Inflammatory macrophage (primary cell): ENCODE measurements at places on chromosomes 4 and X.
A peak's percentile ranks its signal among the peaks of the same experiment; 100 is the strongest.

- no peak for DNase-seq
Measured at GRCh38 chr4:8131826-8132225, 26.8 kb downstream of the ABLIM2 start.

GRCh38 chrX:119989905-119990555 is 46.5 kb upstream of the NKAP start:
- DNase-seq = no peak

GRCh38 chr4:167032871-167033270 is 201.4 kb downstream of the SPOCK3 start:
- DNase-seq = no peak

- no peak for DNase-seq
Measured at GRCh38 chr4:114785570-114785969, 187.0 kb downstream of the UGT8 start.

- DNase-seq = peak; percentile 55
Measured at GRCh38 chr4:119027811-119028210, 107.8 kb upstream of the MYOZ2 start.

DNA sequence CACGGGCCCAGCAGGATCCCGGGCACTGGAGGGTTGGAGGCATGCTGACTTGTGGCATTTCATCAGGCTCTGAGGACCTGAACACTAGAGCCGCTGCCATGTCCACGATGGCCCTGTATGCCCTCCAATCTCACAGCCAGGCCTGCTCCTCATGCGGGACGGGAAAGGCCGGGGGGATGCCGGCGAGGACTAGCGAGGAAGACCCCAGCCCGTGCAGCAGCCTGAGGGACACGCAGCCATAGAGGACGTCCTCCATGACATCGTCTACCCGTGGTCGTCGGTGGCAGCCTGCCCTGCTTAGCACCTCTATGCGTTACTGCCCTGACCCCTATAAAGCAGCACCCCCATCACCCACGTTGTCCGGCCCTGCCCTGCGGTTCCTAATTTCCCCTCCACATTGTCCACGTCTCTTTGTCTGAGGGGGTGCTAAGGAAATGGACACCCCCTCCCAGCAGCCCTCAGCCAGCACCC is 32.6 kb downstream of the HMX1 start:
- no peak for DNase-seq

DNA sequence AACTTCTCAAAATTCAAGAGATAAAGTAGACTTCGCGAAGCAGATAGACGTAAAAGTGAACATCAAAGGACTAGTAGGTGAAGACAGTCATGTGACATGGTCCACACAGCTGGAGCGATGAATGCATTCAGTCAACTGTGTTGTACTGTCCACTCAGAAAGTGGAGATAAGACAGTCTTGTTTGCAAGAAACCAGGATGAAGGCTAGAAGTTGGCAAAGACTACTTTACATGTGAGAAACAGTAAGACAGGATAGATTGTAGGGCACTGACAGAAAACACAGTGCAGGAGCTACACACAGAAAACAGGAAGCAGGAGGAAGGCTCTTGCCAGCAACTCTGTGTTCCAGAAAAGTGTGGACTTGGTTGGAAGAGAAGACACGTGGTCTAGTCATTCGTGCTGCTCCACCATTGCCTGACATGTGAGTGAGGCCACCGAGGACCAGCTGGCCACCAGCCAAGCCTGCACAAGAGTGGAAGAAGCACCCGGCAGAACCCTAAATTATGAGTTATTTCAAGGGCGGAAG is 78.9 kb downstream of the FAT1 start:
- no peak for DNase-seq

- no peak for DNase-seq
Measured at GRCh38 chr4:3514221-3514780, 17.9 kb downstream of the LRPAP1 start.

GRCh38 chrX:31117266-31117665 is 45.4 kb upstream of the FTHL17 start:
- no peak for DNase-seq

DNA sequence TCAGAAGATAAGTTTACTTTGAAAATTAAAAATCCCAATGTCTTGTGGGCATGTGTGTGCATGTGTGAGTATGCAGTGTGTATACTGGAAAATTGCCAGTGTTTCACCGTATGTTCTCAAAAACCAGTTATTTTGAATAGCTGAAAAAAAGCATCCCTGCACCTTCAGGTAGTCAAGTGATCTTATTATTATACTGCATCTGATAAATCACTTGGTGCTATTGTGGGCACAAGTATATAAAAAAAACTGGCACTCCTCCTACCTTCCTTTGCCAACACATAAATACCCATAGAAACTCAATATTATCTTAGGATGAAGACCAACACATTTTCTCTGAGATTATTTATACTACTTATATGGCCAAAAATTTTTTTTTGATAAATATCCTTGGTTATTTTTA is 91.5 kb upstream of the MAP9 start:
- DNase-seq = no peak

DNA sequence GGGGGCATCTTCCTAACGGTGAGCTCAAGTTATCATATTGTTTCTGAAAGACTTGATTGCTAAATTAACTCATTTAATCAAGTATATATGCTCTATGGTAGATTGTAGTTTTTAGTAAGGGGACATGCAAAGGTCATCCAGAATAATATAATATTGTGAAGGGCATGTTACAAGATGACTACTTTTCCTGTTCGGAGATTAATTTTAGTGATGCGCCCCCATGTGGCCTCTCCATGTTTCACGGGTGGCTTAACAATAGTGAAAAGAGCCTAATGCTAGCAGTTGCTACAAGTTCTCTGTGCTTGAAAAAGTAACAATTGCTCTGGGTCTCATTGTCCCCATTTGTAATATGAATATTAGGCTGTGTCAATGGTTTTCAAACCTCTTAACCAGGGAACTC is 12.2 kb downstream of the SMPX start:
- DNase-seq = peak; percentile 24

DNA sequence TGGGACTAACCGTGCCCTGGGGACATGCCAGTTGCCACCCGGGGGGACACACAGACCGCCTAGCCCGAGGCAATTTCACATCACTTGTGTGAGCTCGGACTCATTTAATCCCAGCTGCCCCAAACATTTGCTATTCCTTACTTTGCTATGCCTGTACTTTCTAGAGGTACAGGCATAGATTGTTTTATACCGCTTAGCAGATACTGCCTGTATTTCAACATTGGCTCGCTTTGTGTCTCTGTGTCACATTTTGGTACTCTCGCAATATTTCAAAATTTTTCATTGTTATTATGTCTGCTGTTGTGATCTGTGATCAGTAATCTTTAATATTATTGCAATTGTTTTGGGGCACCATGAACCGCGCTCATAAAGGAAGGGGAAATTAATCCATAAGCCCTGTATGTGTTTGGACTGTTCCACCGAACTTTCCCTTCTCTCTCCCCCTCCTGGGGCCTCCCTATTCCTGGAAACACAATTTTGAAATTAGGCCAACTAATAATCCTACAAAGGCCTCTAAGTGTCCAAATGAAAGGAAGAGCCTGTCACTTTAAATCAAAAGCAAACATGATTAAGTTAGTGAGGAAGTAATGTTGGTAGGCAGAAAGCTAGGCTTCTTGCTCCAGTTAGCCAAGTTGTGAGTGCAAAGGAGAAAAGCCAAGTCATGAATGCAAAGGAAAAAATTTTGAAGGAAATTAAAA is 568 bp upstream of the CASP6 start:
- peak; percentile 38 for DNase-seq

DNA sequence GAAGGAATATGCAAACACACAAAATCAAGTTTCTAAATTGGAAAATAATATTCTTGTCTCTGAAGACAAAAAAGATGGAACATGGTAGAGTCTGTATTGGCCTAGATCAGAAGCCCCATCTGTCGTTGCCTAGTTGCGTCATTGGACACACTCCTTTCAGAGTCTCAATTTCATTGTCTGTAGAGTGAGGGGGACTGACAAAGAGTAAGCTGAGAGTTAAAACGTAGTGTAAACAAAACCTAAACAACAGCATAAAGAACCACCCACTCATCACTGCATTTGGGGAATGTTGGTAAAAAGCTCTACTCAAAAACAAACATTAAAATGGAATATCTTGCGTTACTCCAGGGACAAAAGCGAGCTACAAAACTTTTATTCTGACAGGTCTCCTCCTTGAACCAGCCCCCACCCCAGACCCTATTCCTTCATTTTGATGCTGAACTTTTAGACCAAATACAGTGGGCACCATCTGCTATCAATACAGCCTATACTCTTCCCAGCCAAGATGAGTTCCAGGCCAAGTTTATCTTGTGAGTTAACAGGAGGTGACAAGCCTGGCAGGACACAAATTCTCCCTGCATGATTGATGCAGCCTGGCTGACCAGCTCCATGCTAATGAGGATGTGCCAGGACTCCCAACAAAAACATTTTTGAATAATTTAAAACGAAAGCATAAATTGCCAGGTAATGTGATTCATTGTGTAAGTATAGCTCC is 125.2 kb downstream of the COL25A1 start:
- DNase-seq = no peak

DNA sequence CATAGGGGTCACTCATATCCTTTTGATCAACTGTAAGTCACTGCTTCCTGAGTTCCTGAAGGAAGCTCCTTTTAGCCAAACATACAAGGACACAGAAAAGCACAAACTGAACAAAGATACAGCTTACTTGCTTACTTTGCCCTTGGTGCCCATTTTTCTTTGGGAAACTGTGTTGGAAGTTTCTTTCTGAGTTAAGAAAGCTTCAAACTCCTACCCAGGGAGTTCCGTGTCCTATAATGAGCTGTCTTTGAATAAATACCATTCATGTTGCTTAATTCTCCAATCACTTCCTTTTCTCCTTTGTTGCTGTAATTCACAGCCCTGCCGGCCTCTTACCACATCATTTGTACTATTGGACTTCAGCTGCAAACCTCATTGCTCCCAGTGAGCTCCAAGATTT is at the start of gene ADH4:
Gene ADH4, minus strand, starts transcription at position 228 of the 400 bp plus-strand sequence. Its CDS starts 75 bp downstream, at position 153.
- DNase-seq = no peak

DNA sequence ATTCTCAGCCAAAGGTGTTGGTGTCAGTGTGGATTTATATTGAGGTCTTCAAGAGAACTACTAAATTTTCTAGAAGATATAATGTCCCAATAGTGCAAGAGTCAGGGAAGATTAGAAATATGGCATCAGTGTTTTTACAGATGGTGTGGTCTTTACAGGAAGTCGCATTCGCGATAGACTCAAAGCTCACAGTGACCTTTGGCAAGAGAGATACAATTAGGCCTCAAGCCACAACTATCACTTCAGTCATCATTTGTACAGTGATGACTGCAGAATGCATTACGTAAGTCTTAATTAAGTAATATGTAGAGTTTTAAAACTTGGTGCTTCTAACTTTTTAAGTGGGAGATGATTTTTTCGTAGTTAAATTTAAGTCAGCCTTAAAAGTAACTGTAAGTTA is 237.2 kb upstream of the FSTL5 start:
- DNase-seq = no peak

- no peak for DNase-seq
Measured at GRCh38 chr4:8265171-8265929, 4.2 kb upstream of the HTRA3 start.

- DNase-seq = no peak
Measured at GRCh38 chrX:150347471-150347870, 15.6 kb upstream of the MAMLD1 start.

GRCh38 chr4:20251796-20252655 is at the start of gene SLIT2:
Gene SLIT2 (plus strand): TSS chr4:20251905. CDS start chr4:20253816, 1,911 bp downstream.
- DNase-seq = no peak

DNA sequence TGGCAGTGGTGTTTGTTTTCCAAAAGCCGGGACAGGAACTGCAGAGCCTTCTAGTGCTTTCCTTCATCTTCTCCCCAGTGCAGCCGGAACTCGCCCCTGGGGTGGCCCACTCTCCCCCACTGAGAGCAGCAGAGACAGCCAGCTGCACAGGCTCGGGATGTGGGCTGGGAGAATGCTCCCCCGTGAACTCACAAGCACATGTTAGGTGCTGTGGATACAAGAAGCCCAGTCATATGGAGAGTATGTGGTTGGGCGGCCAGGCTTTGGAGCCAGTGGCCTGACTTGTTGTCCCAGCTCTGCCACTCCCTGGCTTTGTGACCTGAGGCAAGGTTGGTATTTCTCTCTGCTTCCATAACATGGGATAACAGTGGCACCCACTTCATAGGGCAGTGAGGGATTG is 9.4 kb upstream of the KIAA0232 start:
- DNase-seq = no peak

DNA sequence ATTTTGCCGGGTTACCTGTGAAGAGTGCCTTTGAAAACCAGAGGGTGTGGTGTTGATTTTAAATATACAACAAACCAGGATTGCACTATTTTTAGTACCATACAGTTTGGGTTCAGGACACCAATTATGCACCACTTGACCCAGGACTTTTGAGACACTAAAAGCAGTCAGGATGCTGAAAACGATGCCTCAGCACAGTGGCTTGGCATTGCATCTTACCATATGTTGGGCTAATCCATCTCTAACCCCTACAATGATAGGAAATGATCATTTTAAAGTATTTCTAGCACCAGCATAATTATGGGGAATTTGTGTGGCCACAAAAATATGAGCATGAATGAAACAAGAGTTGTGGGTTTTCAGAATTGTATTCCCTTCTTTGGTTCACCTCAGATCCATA is 4.1 kb downstream of the IBSP start:
- DNase-seq = no peak

DNA sequence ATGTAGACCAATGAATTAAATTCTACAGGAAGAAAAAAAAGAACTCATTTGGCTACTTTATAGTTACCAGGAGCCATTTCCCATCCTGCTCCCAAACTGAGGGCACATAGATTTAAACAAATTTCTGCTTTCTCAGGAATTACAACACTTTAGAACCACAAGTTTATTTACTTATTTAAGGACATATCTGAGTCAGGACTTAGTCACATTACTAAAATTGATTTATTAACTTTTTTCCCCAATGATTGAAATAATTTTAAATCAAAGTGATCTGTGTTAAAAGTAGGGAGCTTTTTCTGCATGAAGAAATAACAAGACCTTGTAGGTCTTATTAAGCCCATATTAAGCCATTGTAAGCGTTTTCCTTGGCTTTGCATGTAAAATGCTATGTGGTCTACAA is 291.0 kb upstream of the HAND2 start:
- DNase-seq = no peak

GRCh38 chr4:130479020-130479419 is 1383.1 kb downstream of the C4orf33 start:
- no peak for DNase-seq

- DNase-seq = no peak
Measured at GRCh38 chr4:78480286-78480685, 71.3 kb upstream of the ANXA3 start.

GRCh38 chr4:13903061-13903460 is 275.5 kb upstream of the BOD1L1 start:
- DNase-seq = no peak

GRCh38 chrX:68462197-68462596 is 28.9 kb upstream of the OPHN1 start:
- DNase-seq = no peak

DNA sequence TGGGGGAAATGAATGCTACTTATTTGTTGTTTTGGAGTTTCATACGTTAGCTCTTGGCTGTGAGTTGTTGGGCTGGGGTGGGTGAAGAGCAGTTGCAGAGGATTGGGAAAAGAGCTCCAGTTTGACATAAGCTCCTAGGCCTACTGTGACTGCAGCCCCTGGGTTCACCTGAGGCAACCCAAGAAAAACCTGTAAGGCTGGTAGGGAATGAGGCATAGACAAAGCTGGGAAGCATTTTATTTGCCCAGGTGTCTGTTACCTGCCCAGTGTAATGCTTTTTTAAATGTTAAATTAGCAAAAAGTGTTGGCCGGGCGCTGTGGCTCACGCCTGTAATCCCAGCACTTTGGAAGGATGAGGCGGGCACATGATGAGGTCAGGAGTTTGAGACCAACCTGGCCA is 160.0 kb downstream of the FHIP1A start:
- no peak for DNase-seq

- no peak for DNase-seq
Measured at GRCh38 chr4:28508636-28509035, 1648.0 kb downstream of the STIM2 start.

- no peak for DNase-seq
Measured at GRCh38 chr4:102535398-102536082, 34.4 kb downstream of the NFKB1 start.
